Testis (tissue), 5 donors: ENCODE measurements at places on chromosomes 2 and 18.

DNA sequence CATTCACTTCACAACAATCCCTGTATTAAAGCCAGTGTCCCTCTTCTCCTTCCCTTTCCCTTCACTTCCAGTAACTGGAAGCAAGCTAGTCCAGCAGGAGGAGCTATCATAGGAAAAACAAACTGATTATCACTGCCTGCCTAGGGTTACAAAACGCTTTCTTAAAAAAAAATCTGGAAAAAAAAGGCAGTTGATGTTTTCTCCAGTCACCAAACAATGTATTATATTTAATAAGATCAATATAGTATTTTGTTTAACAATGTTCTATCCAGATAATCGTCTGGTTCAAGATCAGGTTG, 78.8 kb upstream of the ITGB6 start:
- DNase-seq = no peak

DNA sequence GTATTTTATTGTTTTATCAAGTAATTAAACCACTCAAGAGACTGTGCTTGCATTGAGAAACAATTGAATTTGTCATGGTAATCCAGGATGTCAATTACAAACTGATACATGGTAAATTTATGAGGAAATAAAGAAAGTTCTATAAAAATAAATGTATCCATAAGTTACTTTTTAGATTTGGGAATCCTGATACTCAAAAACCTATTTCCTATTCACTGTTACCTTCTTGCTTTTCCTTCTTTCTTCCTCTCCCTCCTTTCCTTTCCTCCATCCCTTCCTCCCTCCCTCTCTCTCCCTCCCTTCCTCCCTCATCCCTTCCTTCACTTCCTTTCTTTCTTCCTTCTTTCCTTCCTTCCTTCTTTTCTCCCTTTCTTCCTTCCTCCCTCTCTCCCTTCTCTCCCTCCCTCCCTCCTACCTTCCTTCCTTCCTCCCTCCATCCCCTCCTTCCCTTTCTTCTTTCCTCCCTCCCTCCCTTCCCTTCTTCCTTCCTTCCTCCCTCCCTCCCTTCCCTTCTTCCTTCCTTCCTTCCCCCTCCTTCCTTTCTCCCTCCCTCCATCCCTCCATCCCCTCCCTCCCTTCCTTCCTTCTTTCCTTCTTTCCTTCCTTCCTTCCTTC, 1299.1 kb upstream of the ZEB2 start:
- no peak for DNase-seq

- DNase-seq = no peak
These were observed 14.5 kb downstream of the SLC40A1 start for GRCh38 chr2:189566046-189566445.

DNA sequence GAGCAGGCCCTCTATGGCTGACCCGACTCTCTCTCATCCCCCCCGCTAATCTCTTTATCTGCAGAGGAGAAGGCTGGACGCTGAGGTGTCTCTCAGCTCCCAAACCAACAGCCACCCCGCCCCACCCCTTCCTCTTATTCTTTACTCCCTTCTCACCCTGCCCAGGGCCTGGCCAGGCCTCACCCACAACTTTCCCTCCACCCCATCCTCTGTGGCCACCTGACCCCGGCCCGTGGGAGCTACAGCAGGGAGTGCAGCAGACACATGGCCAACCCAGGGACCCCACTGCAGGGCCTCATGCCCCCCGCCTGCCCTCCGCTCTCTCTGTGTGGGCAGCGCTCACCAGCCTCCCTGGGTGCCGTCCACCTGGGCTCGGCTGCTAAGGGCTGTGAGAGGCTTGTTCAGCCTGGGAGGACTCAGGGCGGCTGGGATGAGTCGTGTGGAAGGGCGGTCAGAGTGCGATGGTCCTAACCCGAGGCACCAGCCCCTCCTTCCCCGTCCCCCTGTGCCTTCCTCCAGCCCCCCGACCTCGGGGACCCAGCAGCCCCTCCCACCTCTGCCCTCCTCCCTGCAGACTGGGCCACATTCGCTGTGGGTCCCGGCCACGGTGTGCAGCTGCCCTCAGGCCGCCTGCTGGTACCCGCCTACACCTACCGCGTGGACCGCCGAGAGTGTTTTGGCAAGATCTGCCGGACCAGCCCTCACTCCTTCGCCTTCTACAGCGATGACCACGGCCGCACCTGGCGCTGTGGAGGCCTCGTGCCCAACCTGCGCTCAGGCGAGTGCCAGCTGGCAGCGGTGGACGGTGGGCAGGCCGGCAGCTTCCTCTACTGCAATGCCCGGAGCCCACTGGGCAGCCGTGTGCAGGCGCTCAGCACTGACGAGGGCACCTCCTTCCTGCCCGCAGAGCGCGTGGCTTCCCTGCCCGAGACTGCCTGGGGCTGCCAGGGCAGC, 6.8 kb downstream of the NEU4 start:
- peak; percentile 14 for DNase-seq

DNA sequence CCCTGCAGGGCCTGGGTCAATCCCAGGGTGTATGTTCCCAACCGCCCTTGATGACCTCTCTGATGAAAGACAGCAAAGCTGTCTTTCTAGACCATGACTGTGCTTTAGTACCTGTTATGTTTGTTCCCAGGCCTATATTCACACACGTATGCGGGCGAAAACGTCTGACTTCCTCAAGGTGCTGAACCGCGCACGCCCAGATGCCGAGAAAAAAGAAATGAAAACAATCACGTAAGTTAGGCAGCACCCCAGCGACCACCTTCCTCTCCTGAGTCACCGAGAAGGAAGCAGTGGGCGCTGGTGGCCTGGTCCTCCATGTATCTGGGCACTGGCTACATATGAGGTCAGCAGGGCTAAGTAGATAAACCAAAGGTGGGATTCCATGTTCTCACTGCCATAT, 11.1 kb upstream of the GPBAR1 start:
- DNase-seq = no peak

DNA sequence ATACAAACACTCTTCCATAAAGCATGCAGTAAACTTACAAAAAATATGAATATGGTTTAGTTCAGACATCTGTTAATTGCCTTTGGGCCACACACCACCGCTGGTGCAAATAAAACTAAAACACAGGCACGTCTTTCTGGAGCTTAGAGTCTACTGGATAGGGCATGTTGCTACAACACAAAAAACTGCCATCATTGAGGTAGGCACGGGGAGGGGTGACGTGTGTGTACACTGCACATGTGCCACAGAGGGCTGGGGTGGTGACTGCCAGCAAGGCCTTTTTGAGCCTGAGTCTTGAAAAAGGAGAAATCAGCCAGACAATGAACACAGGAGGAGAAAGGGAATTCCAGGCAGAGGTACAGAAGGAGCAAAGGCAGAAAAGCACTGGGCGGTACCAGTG, 5.1 kb downstream of the SERPINE2 start:
- DNase-seq = no peak

GRCh38 chr2:127969446-127969845, 58.4 kb downstream of the SAP130 start:
- no peak for DNase-seq

DNA sequence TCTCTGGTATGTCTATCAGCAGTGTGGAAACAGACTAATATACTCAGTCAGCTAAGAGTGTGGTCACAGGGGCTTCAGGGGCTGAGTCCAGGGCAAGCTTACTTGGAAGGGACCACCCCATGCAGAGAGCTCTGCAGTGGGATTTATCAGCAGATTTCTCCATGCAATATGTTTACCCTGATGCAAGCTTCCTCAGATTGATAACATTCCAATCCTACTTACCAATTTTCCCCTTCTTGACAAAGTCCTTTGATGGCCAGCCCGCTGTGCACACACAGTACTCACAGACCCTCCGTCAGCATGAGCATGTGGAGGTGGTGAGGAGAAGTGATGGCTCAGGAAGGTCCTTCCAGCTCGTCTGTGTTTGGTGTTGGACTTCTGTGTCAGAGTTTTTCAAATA, 51.8 kb downstream of the SH3RF3 start:
- DNase-seq = no peak

- DNase-seq = no peak
These were observed 279.8 kb downstream of the NAPG start for GRCh38 chr18:10805587-10806118.

DNA sequence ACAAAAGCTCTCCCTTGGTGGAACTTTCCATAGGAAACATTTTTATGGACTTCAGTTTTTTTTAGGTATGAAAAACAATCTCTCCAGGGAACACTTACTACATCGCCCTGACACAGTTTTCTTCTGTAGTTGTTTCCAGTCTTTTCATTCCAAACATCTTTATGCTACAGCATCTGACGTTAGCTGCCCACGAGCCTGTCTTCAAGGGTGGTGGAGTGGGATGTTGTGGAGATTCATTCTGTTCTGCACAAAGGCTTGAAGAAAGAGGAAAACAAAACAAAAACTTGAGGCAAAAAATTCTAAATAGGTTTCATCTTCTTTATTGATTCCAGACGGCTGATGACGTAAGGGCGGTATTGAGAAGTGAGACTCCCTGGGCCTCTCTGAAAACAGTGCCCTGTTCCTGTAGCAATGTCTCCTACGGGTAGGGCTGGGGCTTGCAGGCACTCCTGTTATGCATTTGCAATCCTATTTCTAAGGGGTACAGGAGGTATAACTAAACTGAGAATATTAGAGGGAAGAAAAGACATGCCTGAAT, 375.0 kb downstream of the RNF144A start:
- DNase-seq = no peak

DNA sequence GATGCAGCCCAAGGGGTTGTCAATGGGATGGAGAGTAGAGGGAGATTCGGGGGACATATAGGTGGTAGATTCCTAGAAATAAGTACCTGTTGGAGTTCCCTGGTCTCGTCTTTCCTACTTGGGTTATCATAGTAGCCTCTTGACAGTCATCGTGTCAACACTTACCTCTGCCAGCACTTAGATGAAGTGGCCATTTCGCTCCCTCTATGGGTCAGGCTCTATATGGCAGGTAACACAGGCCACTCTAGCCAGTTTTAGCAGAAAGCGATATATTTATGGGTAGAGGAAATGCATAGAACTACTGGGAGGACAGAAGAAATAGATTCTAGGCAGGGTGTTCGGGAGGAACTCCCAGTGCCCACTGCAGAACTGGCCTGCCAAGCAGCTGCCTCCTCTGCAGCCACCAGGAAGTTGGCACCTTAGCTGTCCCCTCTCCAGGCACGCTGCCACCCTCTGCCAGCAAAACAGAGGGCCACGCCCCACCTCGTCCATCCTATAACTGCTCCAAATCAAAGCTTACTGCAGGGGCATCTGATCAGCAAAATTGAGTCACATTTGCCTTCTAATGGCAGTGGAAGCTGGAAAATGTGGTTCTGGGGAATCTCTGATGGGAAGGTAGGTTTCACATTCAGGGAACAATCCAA, 181.3 kb downstream of the INSIG2 start:
- DNase-seq = no peak

- DNase-seq = no peak
These were observed 131.0 kb downstream of the CCDC85A start for GRCh38 chr2:56314796-56315195.

DNA sequence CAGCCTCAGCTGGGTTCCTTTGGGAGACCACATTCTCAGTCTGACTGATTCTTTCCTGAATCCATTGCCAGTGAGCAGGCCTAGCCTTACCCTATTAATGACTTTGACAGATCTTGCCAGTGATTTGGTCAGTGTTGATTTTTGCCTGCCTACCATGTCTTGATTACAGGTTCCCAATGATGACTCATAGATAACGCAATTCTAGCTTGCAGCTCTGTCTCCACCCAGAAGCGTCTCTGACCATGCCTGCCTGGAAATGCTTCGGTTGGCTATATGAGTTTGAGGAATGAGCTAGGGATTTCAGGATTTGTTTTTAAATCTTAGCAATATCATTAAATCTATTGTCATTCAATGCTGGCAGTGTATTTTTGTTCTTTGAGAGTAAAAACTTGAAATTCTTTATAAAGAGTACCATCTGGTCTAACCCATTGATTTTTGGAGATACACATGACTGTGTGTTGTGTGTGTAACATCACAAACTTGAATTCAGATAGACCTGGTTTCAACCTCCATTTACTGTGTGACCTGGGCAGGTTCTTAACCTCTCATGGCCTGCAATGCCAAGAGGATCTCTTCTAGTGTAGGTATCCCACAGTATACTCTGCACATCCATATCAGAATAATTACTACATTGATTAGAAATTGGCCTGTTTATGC, 57.0 kb downstream of the CCDC150 start:
- DNase-seq = no peak

GRCh38 chr2:10142640-10142965, 20.1 kb downstream of the RRM2 start:
- no peak for DNase-seq
